ENCODE measurements at places on chromosomes 6 and 20.

- peak overlapping the region; percentile 31 for H3K27ac ChIP-seq
- peak overlapping the region; percentile 82 for H3K4me3 ChIP-seq
- peaks cover 3% of the 10 kb centered on the region for H3K27me3 ChIP-seq
- no peaks in the 10 kb centered on the region for H3K36me3 ChIP-seq
- peaks cover 28% of the 10 kb centered on the region for H3K4me1 ChIP-seq
These were observed 524 bp upstream of the NOL4L start for GRCh38 chr20:32585586-32586127.

- no peak overlapping the region for H3K4me3 ChIP-seq
- peaks cover 29% of the 10 kb centered on the region for H3K4me1 ChIP-seq
- DNase-seq, result no peak
- no peak overlapping the region for H3K27ac ChIP-seq
These were observed 41.7 kb downstream of the BCKDHB start for GRCh38 chr6:80148220-80148619.

- H3K4me3 ChIP-seq, result no peak overlapping the region
- no peak overlapping the region for H3K27ac ChIP-seq
- no peaks in the 10 kb centered on the region for H3K4me1 ChIP-seq
- no peaks in the 10 kb centered on the region for H3K36me3 ChIP-seq
- DNase-seq, result no peak
- H3K27me3 ChIP-seq, result peaks cover 14% of the 10 kb centered on the region
These were observed 14.8 kb upstream of the VNN1 start for GRCh38 chr6:132728616-132729015.

DNA sequence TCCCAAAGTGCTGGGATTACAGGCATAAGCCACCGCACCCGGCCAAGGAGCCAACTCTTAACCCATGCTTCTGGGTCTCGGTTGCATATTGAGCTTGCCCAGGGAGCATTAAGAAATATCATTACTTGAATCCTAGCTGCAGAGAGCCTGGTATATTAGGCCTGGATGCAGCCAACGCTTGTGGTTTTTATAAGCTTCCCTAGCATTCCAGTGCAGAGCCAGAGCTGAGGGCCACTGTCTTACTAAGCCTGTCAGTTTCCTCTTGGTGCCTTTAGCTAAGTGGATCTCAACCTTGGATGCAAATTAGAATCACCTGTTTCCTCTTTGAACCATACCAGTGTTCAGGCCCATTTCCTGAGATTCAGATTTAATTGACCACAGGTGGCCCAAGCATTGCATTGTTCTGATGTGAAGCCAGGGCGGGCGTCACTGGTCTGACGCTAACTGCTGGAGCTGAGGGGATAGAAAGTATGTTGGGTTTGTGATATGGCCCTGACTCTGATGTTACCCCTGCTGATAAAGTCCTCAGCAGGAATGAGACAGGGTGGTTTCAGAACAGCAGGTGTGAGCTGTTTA is 76.3 kb downstream of the BTBD3 start:
- H3K27ac ChIP-seq, result no peak overlapping the region
- no peak overlapping the region for H3K4me3 ChIP-seq
- no peak for DNase-seq

DNA sequence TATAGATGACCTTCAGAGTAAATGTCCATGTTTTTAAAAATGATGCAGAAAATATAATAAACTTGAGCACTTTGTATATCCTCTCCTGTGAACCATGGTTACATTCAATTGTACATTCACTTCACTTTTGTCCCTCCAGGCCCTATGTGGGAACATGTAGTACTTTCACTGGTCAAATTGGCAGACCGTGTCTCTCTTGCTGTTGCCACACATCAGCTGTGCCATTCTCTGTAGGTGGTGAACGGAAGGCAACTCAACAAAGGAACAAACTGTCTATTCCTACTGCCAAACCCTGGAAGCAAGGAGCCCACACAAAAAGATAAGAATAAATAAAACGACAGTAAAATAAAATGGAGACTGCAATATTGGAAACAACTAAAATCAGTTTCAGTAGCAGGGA is 2.0 kb downstream of the ROS1 start:
- H3K4me3 ChIP-seq, result no peak overlapping the region
- no peak for DNase-seq
- H3K27ac ChIP-seq, result no peak overlapping the region
- H3K27me3 ChIP-seq, result peaks cover 64% of the 10 kb centered on the region

- H3K4me1 ChIP-seq, result peaks cover 11% of the 10 kb centered on the region
- H3K36me3 ChIP-seq, result no peaks in the 10 kb centered on the region
- no peak for DNase-seq
- peaks cover 10% of the 10 kb centered on the region for H3K27me3 ChIP-seq
- H3K27ac ChIP-seq, result no peak overlapping the region
- H3K4me3 ChIP-seq, result no peak overlapping the region
These were observed 11.8 kb downstream of the FRMD1 start for GRCh38 chr6:168067081-168067759.

DNA sequence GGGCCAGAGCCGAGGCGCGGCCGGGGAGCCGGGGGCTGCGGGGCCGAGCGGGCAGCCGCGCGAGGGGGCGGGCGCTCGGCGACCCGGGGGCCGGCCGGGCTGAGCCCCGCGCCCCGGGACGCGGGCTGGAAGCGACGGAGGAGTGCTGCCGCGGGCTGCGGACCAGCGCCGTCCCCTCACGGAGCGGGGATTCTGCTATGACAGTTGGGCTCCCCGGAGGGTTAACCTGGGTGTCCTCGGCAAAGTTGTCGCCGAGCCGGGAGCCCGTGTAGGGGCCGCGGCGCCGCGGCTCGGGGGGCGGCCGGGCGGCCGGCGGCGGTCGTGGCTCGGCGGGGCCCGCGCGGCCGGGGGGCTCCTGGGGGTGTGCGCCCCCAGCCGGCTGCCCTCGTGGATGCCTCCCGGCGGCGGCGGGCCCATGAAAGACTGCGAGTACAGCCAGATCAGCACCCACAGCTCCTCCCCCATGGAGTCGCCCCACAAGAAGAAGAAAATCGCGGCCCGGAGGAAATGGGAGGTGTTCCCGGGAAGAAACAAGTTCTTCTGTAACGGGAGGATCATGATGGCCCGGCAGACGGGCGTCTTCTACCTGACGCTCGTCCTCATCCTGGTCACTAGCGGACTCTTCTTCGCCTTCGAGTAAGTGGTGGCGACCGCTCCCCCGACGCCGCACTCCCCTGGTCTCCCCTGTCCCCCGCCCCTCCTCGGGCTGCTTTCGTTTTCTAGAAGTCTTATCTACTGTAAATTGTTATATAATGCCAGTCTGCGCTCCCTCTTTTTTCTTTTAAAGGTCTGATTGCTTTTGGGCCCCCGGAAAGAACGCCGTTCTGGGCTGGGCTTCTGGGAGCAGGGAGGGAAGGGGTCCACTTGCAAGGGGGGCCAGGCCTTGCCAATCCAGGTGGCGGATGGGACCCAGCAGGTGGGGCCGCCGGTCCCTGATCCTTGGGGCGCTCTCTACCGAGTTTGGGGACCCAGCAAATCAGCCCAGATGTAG is 936 bp downstream of the ZDHHC14 start:
- H3K4me1 ChIP-seq, result peaks cover 21% of the 10 kb centered on the region
- H3K4me3 ChIP-seq, result peak overlapping the region; percentile 84
- no peaks in the 10 kb centered on the region for H3K36me3 ChIP-seq
- no peaks in the 10 kb centered on the region for H3K27me3 ChIP-seq
- DNase-seq, result no peak

GRCh38 chr6:145895802-145896201 is 68.4 kb downstream of the SHPRH start:
- no peak overlapping the region for H3K27ac ChIP-seq
- H3K4me3 ChIP-seq, result no peak overlapping the region
- no peak for DNase-seq
- H3K36me3 ChIP-seq, result peaks cover 64% of the 10 kb centered on the region

- no peak for DNase-seq
- H3K4me3 ChIP-seq, result no peak overlapping the region
- peaks cover 36% of the 10 kb centered on the region for H3K4me1 ChIP-seq
These were observed 77.8 kb downstream of the OR2B2 start for GRCh38 chr6:27834384-27834783.

DNA sequence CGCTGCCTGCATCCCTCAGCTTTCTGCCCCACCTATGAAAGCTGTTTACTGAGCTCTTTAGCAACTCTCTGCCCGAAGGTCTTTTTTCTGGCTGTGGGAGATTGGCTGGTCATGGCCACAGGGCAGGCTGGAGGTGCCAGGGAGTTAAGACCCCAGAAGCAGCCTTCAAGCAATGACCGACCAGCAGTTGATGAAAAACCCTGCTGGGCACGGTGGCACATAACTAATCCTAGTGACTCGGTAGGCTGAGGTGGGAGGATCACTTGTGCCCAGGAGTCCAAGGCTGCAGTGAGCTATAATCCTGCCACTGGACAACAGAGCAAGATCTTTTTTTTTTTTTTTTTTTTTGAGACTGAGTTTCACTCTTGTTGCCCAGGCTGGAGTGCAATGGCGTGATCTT is 20.4 kb upstream of the ITPR3 start:
- H3K27ac ChIP-seq, result no peak overlapping the region
- H3K4me1 ChIP-seq, result peaks cover 13% of the 10 kb centered on the region
- DNase-seq, result no peak

DNA sequence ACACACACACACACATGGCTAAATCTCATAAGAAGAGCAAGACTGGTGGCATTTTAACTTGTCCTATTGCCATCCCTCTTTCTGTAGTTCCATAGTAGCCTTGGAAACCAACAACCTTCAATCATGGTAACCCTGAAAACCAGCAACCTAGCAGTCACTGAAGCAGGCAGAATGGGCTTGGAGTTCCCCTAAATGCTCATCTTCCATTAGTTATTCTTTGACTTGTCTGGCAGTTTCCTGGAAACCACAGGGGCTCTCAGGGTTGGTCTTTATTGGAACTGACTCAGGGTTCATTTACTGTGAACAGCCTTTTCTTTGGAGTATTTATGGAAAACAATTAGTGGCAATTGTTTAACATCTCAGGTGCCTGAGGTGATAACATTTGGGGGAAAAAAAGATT is 19.4 kb upstream of the BRPF3 start:
- peaks cover 8% of the 10 kb centered on the region for H3K36me3 ChIP-seq
- no peaks in the 10 kb centered on the region for H3K4me1 ChIP-seq
- no peak overlapping the region for H3K4me3 ChIP-seq
- H3K27me3 ChIP-seq, result peaks cover 49% of the 10 kb centered on the region
- DNase-seq, result no peak

GRCh38 chr6:10999994-11000393 is 44.1 kb downstream of the ELOVL2 start:
- peaks cover 44% of the 10 kb centered on the region for H3K36me3 ChIP-seq
- H3K27me3 ChIP-seq, result no peaks in the 10 kb centered on the region
- peak overlapping the region; percentile 87 for H3K27ac ChIP-seq
- peaks cover 50% of the 10 kb centered on the region for H3K4me1 ChIP-seq
- no peak overlapping the region for H3K4me3 ChIP-seq
- DNase-seq, result no peak

DNA sequence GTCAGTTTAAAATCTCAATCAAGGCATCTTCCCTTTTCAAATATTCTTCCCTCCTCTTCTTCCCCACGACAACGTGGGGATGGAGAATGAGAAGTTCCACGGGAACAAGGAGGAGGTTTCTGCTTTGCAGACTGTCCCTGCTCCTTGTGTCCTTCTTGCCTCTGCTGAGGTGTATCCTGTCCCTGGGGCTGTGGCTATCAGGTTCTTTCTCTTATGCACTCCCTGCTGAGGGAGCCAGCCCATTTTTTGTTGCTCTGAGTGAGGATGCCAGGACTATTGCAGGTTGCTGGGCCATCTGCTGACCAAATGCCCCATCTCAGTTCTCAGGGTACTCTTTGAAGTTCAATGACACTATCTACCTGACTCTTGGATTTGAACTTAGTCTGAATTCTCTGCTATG is 533.6 kb downstream of the RNF144B start:
- peaks cover 6% of the 10 kb centered on the region for H3K27me3 ChIP-seq
- H3K36me3 ChIP-seq, result no peaks in the 10 kb centered on the region
- no peak for DNase-seq
- no peaks in the 10 kb centered on the region for H3K4me1 ChIP-seq
- H3K27ac ChIP-seq, result no peak overlapping the region

- H3K4me3 ChIP-seq, result no peak overlapping the region
- DNase-seq, result no peak
- peaks cover 2% of the 10 kb centered on the region for H3K36me3 ChIP-seq
- no peak overlapping the region for H3K27ac ChIP-seq
These were observed 148.5 kb downstream of the RNGTT start for GRCh38 chr6:88814909-88815308.

DNA sequence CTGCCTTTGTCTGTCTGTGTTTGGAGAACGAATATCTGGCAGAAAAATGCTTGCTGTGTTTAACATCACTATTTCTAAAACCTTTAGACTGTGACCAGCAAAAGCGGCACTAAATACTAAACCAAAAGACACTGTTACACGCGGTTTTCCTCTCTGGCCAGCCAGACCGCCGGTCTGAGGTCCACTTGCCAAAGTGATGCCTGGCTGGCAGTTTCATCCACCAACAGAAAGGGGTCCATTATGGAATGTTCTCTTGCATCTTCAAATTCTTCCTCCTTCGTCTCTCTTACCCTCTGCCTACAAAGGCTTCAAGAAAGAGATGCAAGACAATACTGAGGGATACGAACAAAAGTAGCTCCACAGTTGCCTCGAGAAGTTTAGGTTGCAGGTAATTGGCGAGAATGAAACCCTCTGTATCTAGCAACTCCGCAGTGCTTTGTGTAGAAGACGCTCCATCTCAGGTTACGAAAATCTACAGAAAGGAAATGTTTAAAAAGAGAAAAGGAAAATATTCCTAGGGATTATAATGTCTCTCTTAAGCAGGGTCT is 176.6 kb downstream of the TRIM27 start:
- H3K27ac ChIP-seq, result no peak overlapping the region
- H3K36me3 ChIP-seq, result no peaks in the 10 kb centered on the region
- peaks cover 44% of the 10 kb centered on the region for H3K27me3 ChIP-seq
- no peak overlapping the region for H3K4me3 ChIP-seq
- no peak for DNase-seq
- no peaks in the 10 kb centered on the region for H3K4me1 ChIP-seq

Measured in osteocyte (in vitro differentiated cells).